Esophagus squamous epithelium (tissue), 5 donors: ENCODE measurements at places on chromosomes 2 and 18.

- DNase-seq = no peak
Measured at GRCh38 chr2:182804128-182804527, 62.3 kb downstream of the FRZB start.

DNA sequence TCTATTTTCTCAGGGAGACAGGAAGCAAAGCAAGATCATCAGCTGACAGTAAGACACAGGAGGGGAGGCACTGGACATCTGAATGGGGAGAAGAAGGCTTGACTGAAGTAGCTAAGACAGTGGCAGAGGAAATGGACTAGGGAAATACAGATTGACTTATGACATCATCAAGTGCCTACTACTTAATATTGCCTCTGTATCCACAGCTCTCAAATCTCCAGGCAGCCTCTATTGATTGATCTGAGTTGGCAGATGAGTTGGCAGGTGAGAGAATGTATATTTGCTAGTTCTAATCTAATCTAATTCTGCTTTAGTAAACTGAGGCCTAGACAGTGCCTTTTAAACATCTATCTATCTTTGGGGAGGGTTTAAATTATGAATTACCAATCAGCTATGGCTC lies 242.1 kb downstream of the SLC8A1 start:
- DNase-seq = no peak

DNA sequence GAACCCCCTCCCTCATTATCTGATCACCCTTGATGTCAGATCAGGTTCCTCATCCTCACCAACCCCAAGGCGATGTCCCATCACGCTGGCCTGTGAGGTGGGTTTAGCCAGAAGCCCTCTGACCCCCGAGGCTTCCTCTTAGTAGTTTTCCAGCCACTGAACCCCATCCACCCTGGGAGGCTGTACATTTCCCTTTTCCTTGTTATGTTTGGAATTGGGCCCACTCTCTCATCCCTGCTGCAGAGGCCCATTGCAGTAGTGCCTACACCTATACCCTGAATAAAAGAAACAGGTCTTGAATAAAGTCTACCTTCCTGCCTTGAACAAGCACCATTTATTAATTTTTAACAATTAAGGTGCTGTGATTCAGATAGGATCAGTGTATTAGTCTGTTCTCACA lies 80.1 kb downstream of the NCAPH start:
- no peak for DNase-seq

GRCh38 chr2:240876035-240876474 lies 7.4 kb downstream of the AGXT start:
- no peak for DNase-seq
